ENCODE measurements at places on chromosomes 7 and 10. TPM values are rescaled to one million over a fixed set of nuclear protein-coding genes. Genes with fewer than 3 reads are reported as not detected.

The GJC3 gene
- total RNA-seq = not detected

The CLDN4 gene
- total RNA-seq = 24.3 TPM

The MRC1 gene
- 8.7 TPM for total RNA-seq

The CCL24 gene
- total RNA-seq = not detected

The OR6B1 gene
- not detected for total RNA-seq

All from tongue (tissue), 3 donors.